Choroid plexus epithelial cell (primary cell): ENCODE measurements at places on chromosomes 11 and 22.
A peak's percentile ranks its signal among the peaks of the same experiment; 100 is the strongest.

DNA sequence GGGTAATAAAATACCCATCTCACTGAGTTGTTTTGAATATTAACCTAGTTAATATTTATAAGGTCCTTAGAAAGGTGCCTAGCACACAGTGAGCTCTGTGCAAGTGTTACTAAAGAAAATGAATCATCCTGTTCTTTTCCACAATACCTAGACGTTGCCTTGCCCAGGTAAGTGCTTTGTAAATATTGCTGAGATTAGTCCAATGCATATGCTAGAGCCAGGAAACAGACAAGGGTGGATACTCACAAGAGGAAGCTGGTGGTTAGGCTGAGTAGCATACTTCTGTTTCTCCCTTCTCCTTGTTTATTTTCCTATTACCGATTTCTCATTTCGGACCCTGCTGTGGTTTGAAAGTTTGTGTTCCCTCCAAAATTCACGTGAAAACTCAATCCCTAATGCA lies 58.1 kb upstream of the BARX2 start:
- DNase-seq: no peak

- peak; percentile 14 for DNase-seq
Observed at GRCh38 chr11:106101819-106102218, 24.4 kb downstream of the AASDHPPT start.

DNA sequence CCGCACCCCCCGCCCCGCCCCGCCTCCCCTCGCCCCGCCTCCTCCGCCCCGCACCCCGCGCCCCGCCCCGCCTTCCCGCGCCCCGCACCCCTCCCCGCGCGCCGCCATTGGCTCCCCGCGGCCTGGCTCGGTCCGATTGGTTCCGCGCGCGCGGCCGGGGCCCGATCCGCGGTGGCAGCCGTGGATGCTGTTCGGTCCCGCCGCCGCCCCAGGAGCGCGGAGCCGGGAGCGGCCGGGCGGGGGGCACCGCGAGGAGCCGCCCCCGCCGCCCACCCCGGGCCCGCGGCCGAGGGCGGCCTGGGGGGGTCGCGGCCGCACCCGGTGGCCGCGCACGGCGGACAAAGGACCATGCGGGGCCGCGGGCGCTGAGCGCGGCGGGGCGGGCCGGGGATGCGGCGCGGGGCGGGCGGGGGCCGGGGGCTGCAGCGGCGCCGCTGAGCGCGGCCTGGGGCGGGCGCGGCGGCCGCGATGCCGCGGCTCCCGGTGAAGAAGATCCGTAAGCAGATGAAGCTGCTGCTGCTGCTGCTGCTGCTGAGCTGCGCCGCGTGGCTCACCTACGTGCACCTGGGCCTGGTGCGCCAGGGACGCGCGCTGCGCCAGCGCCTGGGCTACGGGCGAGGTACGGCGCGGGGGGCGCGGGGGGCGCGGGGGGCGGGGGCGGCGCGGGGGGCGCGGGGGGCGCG lies at the start of gene B4GALNT4:
Gene B4GALNT4 (plus strand): TSS at position 164 of the 683 bp plus-strand sequence. CDS start 305 bp downstream, at position 469.
- no peak for DNase-seq

GRCh38 chr11:119091966-119092879 lies 7.5 kb downstream of the HMBS start:
- no peak for DNase-seq

- no peak for DNase-seq
Observed at GRCh38 chr22:44711690-44712555, 9.9 kb downstream of the PRR5 start.

- peak; percentile 30 for DNase-seq
Observed at GRCh38 chr11:121681550-121682268, 228.9 kb upstream of the SORL1-AS1 start.

GRCh38 chr11:34595391-34595790 lies 25.5 kb upstream of the EHF start:
- DNase-seq: no peak

DNA sequence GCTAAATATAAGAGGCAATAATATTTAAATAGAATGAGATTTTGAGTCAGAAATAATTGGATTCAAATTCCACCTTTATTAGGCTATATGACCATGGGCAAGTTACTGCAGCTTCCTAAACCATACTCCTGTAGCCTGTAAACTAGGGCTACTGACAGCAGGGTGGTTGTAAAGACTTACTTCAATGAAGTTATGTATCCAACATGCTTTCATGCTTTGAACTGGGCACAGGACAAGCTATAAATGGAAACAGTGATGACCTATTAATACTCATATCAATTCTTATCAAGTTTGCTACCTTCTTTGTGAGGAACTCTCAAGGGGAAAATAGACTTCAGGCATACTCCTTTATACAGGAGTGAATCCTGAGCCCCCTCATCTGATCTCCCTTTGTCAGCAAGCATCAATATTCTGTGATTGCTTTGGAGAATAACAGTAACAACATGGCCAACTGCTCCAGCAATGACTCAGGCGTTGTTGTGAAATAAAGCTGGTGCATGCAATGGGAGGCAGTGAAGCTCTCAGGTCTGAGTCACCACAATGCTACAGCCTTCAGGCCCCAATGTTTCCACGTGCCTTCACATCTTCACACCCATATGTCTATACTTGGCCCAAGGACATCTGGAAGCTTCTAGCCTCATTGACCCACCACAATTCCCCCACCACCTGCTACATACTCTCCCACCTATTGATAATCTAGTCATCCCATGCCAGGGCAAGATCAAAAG lies 102.5 kb downstream of the KCNA4 start:
- DNase-seq: no peak

DNA sequence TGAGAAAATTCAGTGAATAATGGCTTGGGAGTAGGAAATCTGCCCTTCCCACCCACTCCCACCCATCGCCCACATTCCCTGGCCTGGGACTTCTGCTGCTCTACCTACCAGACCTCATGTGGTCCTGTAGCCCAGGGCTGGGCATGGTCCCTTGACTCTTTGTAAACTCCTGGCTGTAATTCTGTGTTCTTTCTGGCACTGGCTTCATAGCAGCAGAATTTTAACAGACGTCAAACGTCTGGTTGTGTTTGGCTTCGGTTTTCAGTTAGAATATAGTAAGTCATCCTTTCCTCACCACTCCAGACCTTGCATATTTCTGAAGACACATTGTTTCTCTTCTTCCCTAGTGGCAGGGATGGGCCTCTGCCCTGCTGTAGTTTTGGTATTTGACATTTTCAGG lies 210.6 kb downstream of the CSNK2A3 start:
- no peak for DNase-seq

- DNase-seq: no peak
Observed at GRCh38 chr22:35230839-35231584, 26.3 kb upstream of the HMGXB4 start.

DNA sequence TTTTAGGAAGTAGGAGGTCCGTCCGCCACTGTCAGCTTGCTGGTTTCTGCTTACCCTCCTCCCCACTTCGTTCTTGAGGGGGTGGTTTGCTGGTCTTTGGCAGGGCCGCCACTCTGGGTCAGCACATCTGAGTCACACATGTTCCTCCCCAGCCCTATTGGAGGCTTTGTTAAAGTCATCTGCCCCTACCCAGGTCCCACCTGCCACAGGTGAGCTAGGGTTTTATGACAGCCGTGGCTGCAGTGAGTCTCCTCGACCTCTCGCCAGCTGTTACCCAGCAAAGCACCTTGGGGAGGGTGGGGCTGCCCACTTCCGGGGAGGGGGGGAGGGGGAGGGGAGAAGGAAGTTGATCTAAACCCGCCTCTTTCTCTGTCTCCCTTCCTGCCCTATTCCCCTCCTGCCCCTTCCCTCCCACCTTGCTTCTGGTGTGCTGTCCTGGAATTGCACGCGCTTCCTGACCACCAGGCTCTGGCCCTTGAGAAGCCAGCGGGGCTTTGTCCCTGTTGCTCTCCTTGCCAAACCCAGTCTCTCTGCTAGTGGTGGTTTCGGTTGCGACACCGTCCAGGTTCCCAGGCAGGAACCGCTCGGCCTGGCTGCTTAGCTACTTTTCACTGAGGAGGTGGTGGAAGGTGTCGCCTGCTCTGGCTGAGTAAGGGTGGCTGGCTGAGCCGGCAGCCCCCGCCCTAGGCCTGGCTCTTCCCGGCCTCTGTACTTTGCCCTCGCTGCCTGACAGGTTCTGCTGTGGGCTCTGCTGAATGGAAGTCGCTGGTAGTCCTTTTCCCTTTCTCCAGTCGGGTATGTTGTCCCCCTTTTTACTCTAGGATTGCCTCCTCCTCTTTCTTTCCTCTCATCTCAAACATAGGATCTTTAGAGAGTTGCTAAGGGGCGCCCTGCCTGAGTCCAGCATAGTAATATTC lies 28.5 kb downstream of the RCOR2 start:
- peak; percentile 65 for DNase-seq

DNA sequence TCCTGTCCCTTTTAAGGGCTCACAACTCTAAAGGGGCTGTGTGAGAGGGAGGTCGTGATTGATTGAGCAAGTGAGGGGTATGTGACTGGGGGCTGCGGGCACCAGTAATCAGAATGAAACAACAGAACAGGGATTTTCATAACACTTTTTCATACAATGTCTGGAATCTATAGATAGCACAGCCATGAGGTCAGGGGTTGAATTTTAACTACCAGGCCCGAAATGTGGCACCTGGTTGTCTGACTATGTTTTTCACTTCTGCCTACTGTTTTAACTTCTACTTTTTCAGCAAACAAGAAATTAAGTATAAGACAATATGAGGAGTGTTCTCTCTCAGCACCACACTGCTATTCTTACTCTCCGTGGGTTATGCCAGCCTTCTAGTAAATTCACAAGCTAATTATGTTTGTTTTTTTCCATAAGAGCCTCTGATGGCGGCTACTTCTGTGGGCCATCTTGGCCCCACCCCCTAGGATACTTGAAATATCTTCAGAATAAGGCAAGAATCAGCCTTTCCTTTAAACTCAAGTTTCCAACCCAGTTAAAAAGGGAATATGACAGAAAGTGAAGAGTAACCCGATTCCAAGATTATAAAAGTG lies 552.8 kb upstream of the CHORDC1 start:
- DNase-seq: no peak

- no peak for DNase-seq
Observed at GRCh38 chr11:107716884-107717532, 5.2 kb upstream of the SLN start.

GRCh38 chr11:128733440-128734102 lies 39.7 kb downstream of the FLI1 start:
- DNase-seq: peak; percentile 70

DNA sequence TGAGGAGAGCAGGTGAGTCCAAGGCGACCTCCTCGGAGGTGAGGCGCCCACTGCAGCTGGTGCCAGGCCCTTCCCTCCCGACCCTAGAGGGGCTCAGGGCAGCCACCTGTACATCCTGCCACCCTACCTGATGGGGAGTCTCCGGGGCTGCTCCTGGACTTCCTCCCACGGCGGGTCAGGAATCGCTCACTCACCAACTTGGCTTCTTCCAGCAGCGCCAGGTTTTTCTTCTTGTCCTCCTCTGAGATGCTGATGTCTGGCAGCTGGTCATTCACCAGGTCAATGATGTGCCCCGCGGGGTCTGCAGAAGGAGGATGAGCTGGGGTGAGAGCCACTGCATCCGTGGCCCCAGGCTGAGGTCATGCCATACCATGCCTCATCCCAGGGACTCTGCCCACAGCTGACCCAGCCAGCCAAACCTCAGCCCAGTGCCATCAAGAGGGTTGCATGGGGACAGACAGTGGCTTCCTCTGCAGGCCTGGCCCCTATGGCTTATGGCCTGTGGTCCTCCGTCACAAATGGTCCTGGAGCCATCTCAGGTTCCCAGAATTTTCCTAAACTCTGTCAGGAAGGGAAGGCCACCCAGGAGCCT lies 61.0 kb upstream of the LYVE1 start:
- no peak for DNase-seq

DNA sequence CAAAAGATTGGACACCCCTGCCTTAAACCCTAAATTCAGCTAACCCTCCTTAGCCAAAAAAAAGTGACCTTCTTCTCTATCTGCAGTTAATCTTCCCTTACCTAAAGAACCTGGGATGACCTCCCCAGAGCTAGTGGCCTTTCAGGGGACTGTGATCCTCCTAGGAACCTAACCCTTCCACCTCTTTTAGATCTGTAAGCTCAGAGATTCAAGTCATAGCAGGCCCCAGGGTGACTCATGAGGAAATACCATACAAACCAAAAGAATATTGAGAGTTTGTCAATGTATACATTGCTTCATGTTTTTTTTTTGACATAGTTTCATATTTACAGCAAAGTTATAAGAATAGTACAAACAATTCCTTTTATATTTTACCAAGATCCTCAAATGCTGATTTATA lies 38.3 kb upstream of the CXCR5 start:
- DNase-seq: peak; percentile 70

DNA sequence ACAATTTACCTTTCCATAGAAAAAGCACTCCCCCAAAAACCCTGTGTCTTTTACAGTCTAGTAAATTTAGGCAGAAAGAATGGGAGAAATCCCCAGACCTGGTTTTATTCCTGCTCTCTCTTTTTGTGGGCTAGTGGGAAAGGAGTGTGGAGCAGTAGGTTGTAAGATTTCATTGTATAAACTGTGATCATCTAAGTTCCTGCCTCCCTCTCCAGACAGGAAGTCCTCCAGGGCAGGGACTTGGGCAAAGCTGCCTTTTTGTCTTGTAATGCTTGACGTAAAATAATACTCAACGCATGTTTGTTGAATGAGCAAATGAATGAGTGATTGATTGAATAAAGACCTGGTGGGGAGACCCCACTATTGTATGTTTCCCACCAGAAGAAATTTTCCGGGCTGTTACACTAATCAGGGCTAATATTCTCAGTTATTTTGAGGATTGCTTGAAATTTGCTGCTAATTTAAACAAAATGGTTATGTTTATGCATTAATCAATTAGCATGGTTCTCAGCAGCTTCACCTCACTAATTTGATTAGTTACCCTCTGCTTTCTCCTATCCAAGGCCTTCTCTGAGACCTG lies 36.3 kb downstream of the CSNK2A3 start:
- DNase-seq: no peak

GRCh38 chr11:46451759-46452158 lies 60.2 kb upstream of the CHRM4 start:
- no peak for DNase-seq

DNA sequence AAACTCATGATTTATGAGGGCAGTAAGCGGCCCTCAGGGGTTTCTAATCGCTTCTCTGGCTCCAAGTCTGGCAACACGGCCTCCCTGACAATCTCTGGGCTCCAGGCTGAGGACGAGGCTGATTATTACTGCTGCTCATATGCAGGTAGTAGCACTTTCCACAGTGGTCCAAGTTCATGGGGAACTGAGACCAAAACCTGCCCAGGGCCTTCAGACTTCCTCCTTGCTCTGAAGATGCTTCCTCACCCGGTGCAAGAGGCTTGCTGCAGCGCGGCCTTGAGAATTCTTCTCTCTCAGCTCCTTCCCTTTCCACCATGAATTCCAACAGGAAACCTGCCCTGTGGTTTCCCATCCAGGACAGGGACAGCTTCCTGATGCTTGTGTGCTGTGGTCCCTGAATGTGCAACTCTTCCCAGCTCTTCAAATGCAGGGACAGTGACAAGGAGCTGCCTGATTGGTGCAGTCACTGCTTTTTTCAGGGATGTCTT lies 53.9 kb downstream of the GGTLC2 start:
- no peak for DNase-seq

GRCh38 chr11:115134926-115135325 lies 369.3 kb downstream of the CADM1 start:
- no peak for DNase-seq

- DNase-seq: no peak
Observed at GRCh38 chr11:120182790-120183491, 27.9 kb upstream of the OAF start.

DNA sequence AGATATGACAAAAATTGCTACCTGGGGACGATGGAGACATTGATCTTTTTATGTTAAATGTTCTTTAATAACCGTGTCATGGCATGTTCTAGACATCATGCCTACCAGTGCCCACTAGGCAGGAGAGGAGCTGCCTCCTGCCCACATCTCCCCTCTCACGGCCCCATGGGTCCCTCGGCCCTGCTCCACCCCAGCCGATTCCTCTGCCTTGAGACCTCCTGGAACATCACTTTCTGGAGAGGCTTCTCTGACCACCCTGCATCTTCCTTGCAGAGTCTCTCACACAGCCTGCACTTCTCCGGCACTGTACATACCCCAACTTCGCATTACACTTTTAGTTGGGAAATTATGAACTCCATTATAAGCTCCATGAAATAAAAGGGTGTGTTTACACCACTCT lies 16.8 kb downstream of the EFCAB6 start:
- DNase-seq: no peak
